ENCODE measurements at places on chromosomes 2 and 18.

- no peak for DNase-seq
Observed at GRCh38 chr2:179235463-179236108, 29.0 kb downstream of the SESTD1 start.

GRCh38 chr2:172448544-172449267 is 21.3 kb downstream of the ITGA6 start:
- DNase-seq, result no peak

DNA sequence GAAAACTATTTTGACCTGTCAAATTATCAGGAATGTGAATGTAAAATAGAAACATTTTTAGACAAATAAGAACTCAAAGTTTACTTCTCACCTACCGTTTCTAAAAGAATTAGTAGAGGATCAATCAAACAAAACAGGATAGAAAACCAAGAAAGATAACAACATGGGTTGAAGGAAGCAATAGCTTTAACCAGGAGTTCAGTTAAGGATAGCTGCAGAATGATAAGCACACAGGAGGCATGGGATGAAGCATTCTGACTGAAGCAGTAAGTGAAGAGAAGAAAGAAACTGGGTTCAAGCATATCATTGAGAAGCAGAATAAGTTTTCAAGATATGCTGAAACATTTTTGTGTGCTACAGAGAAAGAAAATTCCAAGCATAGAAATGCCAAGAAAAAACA is 52.3 kb downstream of the TWSG1 start:
- no peak for DNase-seq

GRCh38 chr2:99918389-99918788 is 224.0 kb downstream of the AFF3 start:
- DNase-seq, result no peak

DNA sequence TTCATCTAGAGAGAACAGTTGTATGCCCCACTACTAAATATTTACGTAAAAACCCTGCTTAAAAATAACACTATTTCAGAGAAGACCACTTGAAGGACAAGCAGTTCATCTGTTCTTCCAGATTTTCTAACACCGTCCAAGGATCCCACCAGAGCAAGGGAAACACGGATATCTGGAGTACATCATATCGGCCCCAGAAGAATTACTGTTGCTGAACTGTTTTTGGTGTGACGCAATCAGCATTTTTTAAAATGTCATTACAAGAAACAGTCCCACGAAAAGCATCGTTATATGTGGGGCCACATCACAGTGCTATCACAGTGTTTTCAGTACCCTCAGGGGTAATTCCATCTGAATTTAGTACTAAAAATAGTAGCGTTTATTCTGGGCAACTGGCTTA is 134.5 kb upstream of the PKDCC start:
- DNase-seq, result no peak

GRCh38 chr2:37189452-37190153 is 1.1 kb upstream of the SULT6B1 start:
- peak; percentile 95 for DNase-seq

GRCh38 chr2:163375070-163375469 is 360.7 kb downstream of the FIGN start:
- DNase-seq, result no peak

- DNase-seq, result no peak
Observed at GRCh38 chr2:215940645-215941184, 72.6 kb downstream of the MREG start.

DNA sequence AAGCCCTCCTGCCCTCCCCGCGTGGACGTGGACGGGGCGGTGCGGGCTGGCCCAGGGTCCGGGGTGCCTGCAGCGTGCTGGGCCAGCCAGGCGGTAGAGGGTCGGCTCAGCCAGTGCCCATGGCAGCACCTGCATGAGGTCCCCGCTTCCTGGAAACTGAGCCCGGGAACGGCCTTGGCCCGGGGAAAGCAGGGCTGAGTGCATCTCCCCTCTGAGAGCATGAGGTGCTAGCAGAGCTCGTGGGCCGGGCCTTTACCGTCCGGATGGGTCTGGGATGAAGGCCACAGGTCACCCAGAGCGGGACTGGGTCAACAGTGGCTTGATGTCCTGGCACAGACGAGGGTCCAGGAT is 39.8 kb downstream of the TSHZ1 start:
- DNase-seq, result no peak

GRCh38 chr2:38415728-38416291 is 38.7 kb upstream of the ATL2 start:
- no peak for DNase-seq

GRCh38 chr2:47452761-47453160 is 49.8 kb downstream of the MSH2 start:
- no peak for DNase-seq

GRCh38 chr2:122255924-122256323 is 500.5 kb downstream of the TSN start:
- no peak for DNase-seq

GRCh38 chr2:113709022-113709421 is 47.4 kb downstream of the SLC35F5 start:
- DNase-seq, result no peak

DNA sequence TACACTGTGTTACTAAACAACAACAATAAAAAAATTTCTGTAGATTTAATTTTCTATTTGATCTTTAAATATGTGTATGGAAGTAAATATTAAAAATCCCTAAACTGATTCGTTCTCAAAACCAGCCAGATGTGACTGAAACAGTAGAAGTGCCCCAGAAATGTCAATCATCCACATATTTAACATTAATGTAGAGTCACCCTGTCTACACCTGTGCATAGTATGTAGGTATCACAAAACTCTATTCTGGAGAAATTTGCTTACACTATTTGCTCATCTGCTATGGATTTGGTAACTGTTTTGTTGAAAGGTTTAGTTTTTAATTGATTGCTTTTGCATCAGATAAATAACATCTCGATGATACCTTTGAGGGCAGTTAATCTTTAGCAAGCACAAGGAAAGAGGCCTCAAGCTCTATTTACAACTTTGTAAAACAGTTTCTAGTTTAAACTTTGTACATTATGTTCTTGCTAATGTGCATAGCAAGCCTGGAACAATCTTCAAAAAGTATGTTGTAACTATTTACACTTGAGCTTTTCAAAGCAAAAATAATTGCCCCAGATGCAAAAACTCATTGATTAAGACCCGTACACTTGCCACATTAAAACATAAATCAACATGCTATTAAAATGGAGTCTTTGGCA is 76.8 kb downstream of the PPP1R1C start:
- DNase-seq, result no peak

- DNase-seq, result no peak
Observed at GRCh38 chr2:195450552-195451113, 206.4 kb upstream of the SLC39A10 start.

All from SK-MEL-5 (cell line).